ENCODE measurements at places on chromosomes 12 and 14.

DNA sequence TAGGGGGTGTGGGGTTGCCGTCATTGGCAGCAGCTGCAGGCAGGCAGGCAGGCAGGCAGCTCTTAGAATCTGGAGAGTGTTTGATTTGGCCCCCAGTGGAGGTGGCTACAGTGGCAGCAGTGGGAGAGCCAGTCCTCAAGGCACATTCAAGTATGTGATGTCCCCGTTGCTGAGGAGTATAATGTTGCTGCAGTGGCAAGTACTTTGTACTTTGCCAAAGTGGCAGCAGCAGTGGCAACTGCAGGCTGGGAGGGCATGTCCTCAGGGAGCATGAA, 147.1 kb downstream of the PAPOLA start:
- no peak for DNase-seq

- DNase-seq, result no peak
Observed at GRCh38 chr12:26711569-26711968, 121.4 kb downstream of the ITPR2 start.

DNA sequence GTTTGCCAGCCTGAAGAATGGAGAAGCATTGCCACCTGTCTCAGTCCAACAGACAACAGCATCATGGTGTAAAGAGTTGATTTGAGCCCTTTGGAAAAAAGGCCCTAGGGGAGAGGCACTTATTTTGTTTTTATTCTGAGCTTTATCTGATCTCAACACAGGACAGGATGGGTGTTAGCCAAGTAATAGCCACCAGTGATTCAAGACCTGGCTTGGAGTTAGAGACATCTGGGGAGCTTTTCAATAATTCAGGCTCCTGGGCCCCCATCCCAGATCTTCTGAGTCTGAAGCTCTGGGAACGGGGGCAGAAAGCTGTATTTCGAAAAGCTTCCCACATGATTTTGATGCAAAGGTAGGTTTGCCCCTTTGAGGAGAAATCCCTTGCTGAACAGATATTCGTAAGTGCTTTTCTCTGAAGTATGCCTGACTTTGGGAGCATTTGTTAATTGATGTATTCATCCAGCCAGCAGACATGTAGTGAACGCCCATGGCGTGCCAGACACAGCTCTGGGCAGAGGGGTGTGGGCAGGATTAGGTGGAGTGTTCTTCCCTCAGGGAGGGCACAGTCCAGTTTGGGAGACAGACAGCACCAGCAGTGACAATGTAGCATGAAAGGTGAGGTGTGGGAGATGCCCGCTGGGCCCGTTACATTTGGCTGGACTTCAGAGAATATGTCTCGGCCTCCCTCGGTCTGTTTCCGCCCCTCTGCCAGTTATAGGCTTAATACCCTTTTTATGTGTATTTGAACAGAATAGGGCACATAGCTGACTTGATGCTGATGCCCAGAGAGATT, 72.5 kb downstream of the TSPAN9 start:
- no peak for DNase-seq

- DNase-seq, result no peak
Observed at GRCh38 chr12:51103977-51104376, 20.6 kb upstream of the CSRNP2 start.
